NCI-H446 treated with DMSO at 0.1 percent for 48 hours (cell line): ENCODE measurements at places on chromosomes 7 and 10.
A peak's percentile ranks its signal among the peaks of the same experiment; 100 is the strongest.

DNA sequence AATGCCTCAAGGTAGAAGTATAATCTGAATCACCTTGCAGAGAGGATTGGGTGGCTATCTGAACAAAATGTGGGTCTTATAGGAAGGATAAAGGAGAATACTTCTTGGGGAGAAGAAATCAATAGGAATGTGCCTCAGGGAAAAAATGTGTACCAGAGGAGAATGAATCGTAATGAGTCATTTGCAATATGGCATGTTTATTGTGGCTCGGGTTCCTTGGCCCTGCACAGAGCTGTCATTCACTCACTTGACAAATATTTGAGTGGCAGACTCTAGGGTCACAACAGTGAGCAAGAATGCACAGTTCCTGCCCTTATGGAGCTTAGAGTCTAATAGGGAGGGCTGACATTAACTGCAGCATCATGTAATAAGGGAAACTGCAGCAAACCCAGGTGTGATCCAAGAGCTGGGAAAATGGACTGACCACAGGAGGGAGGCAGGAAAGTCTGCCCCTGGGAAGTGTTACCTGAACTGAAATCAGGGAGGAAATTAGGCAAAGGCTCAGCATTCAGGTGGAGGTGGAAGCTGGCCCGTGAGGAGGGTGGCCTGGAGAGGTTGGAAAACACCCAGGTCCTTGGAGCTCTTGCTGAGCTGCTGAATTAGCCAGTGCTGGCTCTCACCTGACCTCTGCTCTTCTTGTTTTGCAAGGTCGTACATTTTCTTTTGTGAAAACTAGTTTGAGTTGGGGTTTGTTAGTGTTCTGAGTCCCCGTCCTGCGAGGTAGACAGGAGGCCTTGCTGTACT is 203.9 kb downstream of the FRMD4A start:
- DNase-seq: no peak

DNA sequence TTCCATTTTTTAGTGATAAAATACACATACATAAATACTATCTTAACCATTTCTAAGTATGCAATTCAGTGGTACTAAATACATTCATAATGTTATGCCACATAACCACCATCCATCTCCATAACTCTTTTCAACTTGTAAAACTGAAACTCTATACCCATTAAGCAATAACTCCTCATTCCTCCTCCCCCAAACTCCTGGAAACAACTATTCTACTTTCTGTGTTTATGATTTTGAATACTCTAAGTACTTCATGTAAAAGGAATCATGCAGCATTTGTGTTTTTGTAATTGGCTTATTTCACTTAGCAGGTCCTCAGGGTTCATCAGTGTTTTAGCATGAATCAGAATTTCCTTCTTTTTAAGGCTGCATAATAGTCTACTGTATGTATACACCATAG is 131.8 kb downstream of the TES start:
- DNase-seq: no peak

DNA sequence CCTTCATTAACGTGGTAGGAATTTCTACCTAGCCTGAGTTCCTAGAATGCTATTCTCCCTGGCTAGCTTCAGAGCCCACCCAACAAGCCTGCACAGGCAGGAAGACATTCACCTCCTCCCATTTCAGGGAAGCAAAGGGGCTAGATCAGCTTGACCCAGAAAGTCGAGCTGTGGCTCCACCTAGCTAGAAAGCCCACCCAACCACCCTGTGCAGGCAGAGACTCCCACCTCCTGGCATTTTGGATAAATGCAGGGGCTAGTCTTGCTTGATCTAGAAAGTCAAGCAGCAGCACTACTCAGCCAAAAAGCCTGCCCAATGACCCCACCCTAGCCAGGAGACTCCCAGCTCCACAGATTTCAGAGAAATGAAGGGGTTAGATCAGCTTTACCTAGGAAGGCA is 479.5 kb downstream of the SDK1 start:
- DNase-seq: no peak

DNA sequence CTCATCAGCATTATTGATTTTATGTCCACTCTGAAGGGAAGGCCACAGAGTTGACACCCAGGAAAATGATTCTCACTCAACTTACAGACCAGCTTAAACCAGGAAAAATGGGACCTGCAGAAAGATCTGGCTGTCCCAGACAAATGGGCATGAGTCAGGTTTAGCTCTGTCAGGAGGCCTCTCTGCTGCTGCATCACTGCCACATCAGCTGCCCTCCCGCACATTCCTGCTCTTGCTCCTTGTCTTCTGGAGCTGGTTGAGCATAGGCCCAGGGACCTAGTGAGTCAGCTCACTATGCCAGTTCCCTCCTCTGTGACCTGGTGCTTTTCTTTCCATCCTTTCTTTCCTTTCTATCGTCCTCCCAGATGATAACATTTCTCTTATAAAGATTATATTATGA is 18.8 kb upstream of the SMNDC1 start:
- DNase-seq: no peak

DNA sequence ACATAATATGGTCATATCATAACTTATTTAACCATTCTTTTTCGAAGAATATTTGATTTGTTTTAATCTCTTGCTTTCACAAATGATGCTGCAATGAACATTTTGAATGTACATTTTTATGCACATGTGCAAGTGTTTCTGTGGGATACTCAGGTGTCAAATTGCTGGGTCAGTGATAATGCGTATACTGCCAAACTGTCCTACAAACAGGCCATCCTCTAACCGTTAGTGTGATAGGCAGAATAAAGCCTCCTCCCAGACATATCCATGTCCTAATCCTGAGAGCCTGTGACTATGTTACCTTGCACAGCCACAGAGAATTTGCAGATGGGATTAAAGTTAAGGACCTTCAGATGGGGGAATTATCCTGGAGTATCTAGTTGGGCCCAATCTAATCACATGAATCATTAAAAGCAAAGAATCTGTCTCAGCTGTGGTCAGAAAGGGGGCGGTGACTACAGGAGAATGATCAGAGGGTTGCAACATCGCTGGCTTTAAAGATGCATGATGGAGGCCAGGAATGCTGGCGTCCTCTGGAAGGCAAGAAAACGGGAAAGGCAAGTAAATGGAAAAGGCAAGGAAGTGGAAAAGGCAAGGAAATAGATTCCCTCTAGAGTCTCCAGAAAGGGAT is 46.7 kb downstream of the FZD1 start:
- no peak for DNase-seq

DNA sequence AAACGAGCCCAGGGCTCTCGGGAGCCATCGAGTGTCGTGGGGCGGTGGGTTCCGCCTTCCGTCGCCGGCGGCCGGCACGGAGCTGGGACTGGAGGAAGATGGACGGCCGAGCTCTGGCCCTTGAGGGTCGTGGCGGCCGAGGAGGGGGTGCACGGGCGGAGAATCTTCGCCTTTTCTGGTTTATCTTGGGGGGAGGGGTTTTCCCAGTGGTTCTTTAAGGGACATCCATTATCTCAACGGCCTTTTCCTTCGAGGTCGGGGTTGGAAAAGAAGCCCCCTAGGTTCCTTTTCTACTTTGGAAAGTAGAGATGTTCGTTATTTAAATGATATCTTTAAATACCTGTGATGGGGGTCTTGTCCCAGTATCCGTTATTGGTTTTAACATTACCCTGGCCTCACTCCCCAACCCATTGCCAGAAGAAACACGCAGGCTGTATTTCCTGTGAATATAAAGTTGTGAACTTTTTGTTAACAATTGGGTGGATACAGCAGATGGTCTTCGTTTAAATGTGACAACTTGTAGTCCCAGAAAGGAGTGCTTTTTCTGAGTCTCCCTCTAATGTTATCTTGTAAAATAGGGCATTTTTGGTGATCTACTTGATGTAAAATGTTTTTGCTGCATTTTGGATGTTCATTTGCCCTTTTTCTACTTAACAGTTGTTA is 765 bp downstream of the CCAR1 start:
- DNase-seq: no peak

DNA sequence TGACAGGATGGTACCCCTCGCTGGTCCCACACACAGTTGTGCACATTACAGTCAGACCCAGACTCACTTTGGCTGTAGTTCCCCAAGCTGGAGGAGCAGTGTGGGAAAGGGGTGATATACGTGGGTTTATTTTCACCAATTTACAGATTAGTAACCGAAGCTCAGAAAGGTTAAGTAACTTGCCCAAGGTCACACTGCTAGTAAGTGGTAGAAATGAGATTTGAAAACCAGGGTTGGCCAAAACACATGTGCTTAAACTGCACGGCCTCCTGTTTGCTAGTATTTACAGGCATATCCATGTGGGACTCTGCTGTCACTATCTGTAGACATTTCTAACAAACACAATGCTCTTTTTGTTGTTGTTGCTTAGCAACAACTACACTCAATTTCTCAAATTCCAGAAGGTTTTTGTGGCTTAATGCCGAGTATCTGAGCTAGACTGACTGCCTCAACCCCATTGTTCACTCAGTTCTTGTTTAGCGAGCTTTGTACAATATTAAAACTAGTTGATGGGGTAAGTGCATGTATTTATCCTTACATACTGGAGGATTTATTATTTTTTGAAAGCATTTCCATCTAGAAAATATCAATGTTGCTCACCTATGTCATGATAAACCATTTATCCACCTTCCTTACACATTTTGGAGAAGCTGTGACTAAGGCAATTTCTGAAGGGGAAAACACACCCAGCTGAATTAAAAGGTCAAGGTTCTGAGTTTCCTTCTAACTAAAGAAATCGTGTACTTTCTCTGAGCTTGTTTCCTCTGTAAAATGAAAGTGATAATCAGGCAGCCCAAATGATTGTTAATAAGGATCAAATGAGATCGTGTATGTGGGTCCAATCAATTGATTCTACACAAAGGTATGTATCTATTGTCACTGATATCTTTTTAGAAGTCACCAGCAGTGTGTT is 5.3 kb upstream of the TMEM139 start:
- no peak for DNase-seq

- DNase-seq: peak; percentile 24
These were observed 11.8 kb upstream of the MIOS start for GRCh38 chr7:7554649-7555575.

- DNase-seq: no peak
These were observed 58.5 kb downstream of the LCOR start for GRCh38 chr10:96890580-96890979.

- no peak for DNase-seq
These were observed 13.2 kb upstream of the CREB3L2 start for GRCh38 chr7:138015096-138015495.

GRCh38 chr10:116470071-116470470 is 42.4 kb downstream of the PNLIPRP3 start:
- DNase-seq: no peak
